ENCODE measurements at places on chromosomes 6 and 20. TPM values are rescaled to one million over a fixed set of nuclear protein-coding genes. Genes with fewer than 3 reads are reported as not detected.
A peak's percentile ranks its signal among the peaks of the same experiment; 100 is the strongest.

POM121L2 gene
- not detected for total RNA-seq

- peak; percentile 98 for DNase-seq
Observed at GRCh38 chr20:35305682-35306556, 13.7 kb upstream of the FAM83C start.

DNA sequence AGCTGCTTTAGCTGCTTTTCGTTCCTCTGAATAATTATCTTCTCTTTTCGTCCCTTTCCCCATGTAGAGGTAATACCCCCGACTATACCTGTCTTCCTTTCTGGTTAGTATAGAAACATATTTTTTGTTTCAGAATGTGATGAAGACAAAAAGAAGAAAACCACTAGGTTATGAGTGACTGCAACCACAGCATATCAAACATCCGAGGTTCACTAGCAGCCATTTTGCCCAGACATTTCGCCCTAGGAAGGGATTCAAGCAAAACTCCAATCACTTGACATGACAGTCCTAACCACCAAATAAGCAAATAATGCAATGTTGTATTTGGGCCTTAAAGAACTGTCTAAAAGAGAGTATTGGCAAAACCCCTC lies 9.4 kb downstream of the SNX5 start:
- no peak for DNase-seq

DNA sequence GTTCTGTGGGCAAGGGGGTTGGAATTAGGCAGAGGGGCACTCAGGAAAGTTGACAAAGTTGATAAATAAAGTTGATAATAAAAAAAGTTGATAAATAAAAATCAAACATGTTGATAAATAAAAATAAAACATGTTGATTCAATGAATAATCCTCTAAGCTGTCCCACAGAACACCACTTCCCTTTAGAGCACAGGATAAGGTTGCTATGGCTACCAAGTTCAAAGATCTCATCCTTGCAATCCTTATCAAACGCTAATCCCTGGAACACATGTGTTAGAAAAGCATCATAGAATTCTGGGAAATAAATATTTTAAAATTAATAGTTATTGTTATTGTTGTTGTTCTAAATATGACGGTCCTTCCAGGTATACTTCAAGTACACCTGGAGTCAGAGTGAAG lies 33.9 kb downstream of the MBOAT1 start:
- no peak for DNase-seq

DNA sequence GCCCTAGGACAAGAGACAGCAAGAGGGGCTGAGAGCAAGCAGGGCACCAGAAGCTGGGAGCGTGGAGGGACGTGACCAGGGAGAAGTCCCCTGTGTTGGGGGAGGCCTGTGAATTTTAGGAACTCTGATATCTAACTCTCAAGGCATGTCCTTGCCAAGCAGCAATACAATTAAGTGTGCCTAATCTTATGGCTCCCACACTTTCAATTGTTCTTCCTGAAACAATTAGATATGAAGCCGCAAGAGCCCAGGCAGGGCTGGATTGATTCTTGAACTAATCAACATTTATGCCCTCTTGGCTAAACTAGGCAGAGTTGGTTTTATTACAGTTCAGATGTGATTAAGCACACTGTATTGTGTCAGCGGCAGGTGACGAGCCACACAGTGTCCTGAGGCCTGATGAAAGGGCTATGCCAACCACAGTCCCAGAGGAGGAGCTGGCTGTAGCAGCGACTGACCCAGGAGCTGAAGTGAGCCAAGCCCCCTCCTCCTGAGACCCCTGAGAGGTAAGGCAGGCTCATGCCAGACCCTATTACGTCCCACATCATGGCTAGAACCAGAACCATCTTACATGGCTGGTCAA lies 4.2 kb upstream of the MAVS start:
- DNase-seq = no peak
